ENCODE measurements at places on chromosomes 6 and 20.

GRCh38 chr20:52150440-52151258 lies 40.9 kb downstream of the ZFP64 start:
- DNase-seq, result no peak

DNA sequence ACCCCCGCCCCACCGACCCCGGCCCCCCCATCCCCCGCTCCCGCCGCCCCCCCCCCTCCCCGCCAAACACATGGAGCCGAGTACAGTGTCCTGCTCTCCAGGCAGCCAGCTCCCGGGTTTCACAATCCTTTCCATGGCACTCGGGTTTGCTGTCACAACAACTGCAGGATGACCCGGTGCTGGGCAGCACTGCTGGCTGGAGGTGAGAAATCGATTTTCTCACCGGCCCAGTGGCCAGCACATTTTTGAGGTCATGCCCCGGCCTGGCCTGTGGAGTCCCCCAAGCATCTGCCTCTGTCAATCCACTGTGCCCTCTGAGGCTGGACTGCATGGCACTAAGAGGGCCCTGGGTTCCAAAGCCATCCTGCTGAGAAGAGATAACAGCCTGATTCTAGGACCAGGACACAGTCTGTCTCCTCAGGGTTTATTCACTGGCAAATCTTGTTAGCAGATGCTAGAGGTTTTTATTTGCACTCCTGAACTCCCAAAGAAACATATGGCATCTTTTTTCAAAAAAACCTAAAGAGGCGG lies 129.5 kb downstream of the NFATC2 start:
- DNase-seq, result no peak

GRCh38 chr6:56849896-56850295 lies 105.0 kb upstream of the BEND6 start:
- DNase-seq, result no peak

- no peak for DNase-seq
Measured at GRCh38 chr6:27494987-27495385, 22.1 kb upstream of the ZNF184 start.

DNA sequence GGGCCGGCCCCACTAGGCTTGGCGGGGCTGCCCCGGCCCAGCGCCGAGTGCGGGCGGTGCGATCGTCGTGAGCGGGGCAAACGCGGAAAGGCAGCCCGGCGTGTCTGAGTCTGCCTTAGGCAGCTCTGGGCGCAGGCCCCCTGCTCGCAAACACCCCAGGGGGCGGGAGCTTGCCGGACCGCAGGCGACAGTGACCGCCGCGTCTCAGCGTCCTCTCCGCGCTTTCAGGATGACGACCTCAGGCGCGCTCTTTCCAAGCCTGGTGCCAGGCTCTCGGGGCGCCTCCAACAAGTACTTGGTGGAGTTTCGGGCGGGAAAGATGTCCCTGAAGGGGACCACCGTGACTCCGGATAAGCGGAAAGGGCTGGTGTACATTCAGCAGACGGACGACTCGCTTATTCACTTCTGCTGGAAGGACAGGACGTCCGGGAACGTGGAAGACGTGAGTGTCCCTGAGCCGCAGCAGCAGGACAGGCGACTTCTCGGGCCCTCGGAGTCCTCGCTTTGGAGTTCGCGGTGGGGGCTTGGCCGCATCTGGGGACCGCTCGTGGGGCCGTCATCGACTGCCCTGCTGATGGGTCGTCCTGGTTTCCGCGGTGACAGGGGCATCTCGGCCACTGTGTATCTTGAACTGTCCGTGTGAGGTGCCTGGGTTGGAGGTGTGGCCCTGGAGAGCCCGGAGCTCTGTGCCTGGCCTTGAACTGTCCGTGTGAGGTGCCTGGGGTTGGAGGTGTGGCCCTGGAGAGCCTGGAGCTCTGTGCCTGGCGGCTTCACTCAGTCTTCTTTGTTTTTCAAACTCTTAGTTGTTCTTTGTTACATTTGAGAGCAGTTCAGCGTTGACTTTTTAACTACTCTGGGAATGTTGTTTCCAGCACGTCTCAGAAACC lies 786 bp downstream of the ADRM1 start:
- no peak for DNase-seq

DNA sequence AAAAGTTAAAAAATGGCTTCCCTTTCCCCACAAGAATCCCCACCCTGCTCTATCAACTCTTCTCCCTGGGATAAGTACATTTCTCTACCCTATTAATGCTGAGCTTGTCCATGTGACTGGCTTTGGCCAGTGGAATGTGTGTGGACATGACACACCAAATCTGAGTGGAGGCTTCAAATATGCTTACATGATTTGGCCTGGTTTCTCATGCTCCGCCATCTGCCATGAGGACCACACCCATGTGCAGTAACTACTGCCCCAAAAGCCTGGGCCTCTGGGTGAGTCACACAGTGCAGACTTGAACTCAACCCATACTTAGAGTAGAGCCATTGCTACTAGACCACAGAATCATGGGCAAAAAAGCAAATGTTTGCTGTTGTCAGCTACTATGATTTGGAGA lies 65.4 kb downstream of the PRND start:
- no peak for DNase-seq

DNA sequence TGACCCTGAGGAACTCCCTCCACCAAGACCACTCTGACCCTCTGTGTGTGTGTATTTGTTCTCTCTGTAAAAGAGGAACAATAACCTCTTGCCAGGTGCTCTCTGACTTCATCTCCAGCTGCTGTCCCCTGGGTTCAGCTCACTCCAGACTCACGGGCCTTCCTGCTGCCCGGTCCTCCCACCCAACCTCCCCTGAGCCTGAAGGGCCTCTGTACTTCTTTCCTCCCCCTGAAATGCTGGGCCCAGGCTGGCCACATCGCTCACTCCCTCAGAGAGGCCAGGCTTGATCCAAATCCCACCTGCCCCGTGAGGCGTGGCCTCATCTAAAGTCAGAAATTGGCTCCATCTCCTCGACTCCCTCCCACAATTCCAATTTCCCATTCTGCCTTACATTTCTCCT lies 202.4 kb downstream of the PRKN start:
- DNase-seq, result no peak

DNA sequence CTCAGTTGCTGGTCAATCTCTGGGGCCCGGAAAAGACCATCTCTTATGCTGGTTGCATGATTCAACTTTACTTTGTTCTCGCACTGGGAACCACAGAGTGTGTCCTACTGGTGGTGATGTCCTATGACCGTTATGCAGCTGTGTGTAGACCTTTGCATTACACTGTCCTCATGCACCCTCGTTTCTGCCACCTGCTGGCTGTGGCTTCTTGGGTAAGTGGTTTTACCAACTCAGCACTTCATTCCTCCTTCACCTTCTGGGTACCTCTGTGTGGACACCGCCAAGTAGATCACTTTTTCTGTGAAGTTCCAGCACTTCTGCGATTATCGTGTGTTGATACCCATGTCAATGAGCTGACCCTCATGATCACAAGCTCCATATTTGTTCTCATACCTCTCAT lies 4.3 kb downstream of the OR2J3 start:
- DNase-seq, result no peak

DNA sequence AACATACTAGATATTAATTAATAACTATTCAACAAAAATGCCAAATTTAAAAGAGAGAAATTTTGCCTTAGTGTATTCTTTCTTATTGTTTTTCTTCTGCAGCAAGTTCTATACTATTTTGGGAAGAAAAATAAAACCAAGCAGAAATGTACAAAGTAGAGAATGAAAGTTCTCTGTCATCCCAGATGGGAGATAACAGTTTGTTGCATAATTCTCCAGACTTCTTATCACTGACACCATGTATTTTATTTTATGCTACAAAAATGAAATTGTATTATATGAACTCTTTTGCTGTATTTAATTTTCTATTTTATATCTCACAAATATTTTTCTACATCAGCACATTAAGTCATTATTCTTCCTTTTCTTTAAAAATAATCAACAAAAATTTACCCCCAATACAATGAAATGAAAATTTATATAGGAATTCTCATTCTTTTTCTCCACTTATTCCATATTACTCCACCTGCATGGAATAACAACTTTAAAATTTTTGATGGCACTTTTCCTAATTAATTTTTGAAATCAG lies 18.2 kb downstream of the TMEM244 start:
- no peak for DNase-seq

GRCh38 chr20:25541676-25542075 lies 43.7 kb downstream of the NINL start:
- no peak for DNase-seq

- DNase-seq, result no peak
Measured at GRCh38 chr6:23334360-23334759, 765.0 kb downstream of the HDGFL1 start.

DNA sequence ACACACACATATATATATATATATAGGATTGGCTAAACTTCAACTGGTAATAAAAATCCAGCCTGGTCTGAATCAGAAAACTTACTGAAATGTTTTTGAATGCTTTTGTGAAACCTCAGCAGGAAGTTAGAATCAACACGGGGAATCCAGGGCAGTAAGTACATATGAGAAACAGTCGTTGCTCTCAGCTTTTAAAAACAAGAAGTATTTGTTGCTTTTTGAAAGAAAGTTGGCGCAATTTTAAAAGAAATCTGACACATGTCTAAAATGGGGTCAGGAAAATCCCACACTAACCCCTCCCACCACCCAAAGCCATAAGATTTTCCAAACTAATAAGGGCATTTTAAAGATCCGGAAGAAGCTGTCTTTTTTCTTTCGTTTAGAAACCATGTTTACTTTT lies 11.5 kb upstream of the CCDC170 start:
- no peak for DNase-seq

DNA sequence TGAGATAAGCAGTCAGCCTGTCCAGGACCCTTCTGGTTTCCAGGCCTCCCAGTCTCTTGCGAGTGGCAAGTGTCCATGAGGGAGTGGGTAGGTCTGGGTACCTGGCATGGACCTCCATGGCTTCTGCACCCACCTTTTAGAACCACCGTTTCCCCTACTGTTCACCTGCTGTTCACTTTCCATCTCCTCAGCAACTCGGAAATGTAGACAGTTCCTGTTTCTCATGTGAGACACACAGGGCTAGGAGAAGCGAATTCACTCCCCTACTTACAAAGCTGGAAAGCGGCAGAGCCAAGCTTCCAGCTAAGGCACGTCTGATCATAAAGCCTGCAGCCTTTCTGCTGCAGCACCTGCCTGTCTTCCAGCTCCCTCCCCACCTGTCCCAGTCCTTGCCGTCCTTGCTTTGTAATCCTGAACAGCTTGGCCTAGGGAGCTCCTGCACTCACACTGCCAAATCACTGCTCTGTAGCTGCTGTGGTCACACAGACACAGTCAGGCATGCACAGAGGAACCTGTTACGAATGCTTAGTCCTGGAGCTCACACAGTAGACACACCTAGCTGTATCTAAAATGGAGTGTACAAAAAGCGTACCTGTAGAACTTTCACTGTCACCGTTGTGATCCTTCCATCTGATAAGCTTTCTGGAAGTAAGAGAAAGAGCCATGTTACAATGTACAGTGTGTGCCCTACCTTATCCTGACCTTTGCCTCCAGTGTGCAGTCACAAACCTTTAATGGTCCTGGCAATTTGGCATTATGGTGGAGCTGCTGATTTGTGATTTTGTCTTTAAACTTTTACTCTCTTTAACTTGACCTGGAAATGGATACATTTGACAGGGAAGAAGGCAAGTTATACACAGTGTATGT lies 294.1 kb downstream of the NRN1 start:
- no peak for DNase-seq
